ENCODE measurements at places on chromosomes 1 and 21. TPM values are rescaled to one million over a fixed set of nuclear protein-coding genes. Genes with fewer than 3 reads are reported as not detected.

Gene FCRL1
- total RNA-seq: not detected

Gene RPTN
- total RNA-seq: 0.13 TPM

Gene AMY1C
- not detected for total RNA-seq

Gene DARS2
- total RNA-seq: 15.2 TPM

Gene LEFTY2
- total RNA-seq: not detected

Gene TTC34
- 0.39 TPM for total RNA-seq

Gene NECTIN4
- 0.13 TPM for total RNA-seq

Gene PALMD
- 38.3 TPM for total RNA-seq

Gene LGR6
- total RNA-seq: under 0.01 TPM

Gene UMODL1
- total RNA-seq: under 0.01 TPM

Gene MAPKAPK2
- total RNA-seq: 45.3 TPM

Gene NLRP3
- total RNA-seq: 0.13 TPM

Gene PAQR6
- total RNA-seq: 0.26 TPM

Gene PGLYRP3
- total RNA-seq: not detected

Gene TMEM269
- not detected for total RNA-seq

Gene OR14A16
- total RNA-seq: not detected

Gene PRAMEF20
- total RNA-seq: not detected

Gene PPFIA4
- 29.6 TPM for total RNA-seq

Gene CASQ2
- total RNA-seq: not detected

Gene CDCA8
- total RNA-seq: 6.5 TPM

Gene MCOLN2
- 10.2 TPM for total RNA-seq

Gene SPRR2E
- not detected for total RNA-seq

Gene TPTE
- not detected for total RNA-seq

Gene DPT
- 7.6 TPM for total RNA-seq

Gene FAM43B
- total RNA-seq: 3.1 TPM

Gene DNAI4
- total RNA-seq: 15.9 TPM

Gene RGS13
- total RNA-seq: not detected

Gene FNDC10
- 2.1 TPM for total RNA-seq

Gene DMRTA2
- total RNA-seq: not detected

Gene NBPF4
- 0.11 TPM for total RNA-seq

Gene MTF2
- total RNA-seq: 24.6 TPM

Gene NES
- total RNA-seq: 0.26 TPM

Gene FOXO6
- 0.13 TPM for total RNA-seq

Gene PTCH2
- total RNA-seq: 0.13 TPM

Gene NR1I3
- not detected for total RNA-seq

Gene HCRTR1
- not detected for total RNA-seq

Gene KLHDC9
- total RNA-seq: 1.4 TPM

Gene GNG4
- total RNA-seq: not detected

Gene GOLT1A
- total RNA-seq: not detected

Gene PLK3
- 11.2 TPM for total RNA-seq

Gene VHLL
- total RNA-seq: 0.22 TPM
